ENCODE measurements at places on chromosomes 6 and 20.
A peak's percentile ranks its signal among the peaks of the same experiment; 100 is the strongest.

- DNase-seq: peak; percentile 70
Measured at GRCh38 chr6:134201716-134202115, 116.2 kb downstream of the SGK1 start.

- DNase-seq: no peak
Measured at GRCh38 chr20:44646023-44646640, 5.4 kb downstream of the ADA start.

DNA sequence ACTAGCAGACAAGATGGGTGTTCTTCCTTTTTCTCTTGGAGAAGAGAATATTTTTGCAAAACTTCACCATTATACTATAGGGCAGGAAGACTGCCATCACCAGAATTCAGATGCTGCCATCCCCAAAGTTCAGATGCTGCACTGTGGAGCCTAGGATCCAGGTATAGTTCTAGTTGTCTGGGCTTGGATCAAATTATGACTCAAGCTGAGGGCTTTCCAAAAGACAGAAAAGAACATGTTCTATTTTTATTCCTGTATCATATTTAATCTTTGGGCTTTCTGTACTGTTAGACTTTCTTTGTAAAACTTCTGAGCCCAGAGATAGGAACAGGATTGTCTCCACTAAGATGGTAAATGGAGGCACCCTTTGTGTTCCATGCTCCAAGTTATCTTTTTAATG lies 22.0 kb downstream of the FAM83B start:
- no peak for DNase-seq

GRCh38 chr6:163866192-163866591 lies 451.7 kb downstream of the QKI start:
- DNase-seq: no peak

DNA sequence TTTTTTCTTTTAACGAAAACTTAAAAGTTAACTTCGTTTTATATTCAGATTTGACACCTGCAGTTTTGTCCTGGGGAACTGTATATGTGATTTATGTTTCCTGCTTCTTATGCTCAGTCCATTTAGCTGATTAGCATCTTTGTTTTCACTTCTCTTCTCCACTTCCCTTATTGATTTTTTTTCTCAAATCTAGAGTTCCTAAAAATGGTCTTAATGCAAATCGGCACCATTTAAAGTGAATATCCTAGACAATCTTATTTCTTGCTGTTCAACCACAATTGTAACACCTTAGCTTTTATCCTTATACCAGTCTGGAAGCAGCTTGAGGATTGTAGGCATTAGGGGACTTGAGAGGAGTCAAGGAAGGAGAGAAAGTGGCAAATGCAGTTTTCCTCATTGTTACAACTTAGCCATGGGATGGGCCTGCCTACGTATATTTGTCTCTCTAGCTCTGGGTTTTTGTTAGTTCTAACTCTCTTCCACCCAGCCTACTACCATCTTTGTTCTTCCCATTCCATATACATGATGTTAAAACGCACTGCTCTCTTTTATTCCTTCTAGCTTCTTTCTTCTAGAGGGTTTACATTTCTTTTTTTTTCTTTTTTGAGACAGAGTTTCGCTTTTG lies 8.5 kb downstream of the QRSL1 start:
- no peak for DNase-seq

- DNase-seq: no peak
Measured at GRCh38 chr6:125639466-125640020, 109.9 kb upstream of the HEY2 start.

- DNase-seq: no peak
Measured at GRCh38 chr6:43669922-43670622, 17.5 kb downstream of the MRPS18A start.

GRCh38 chr6:148590883-148591282 lies 155.9 kb upstream of the UST start:
- no peak for DNase-seq

GRCh38 chr6:25472306-25472705 lies 179.7 kb upstream of the SCGN start:
- no peak for DNase-seq

GRCh38 chr6:90159452-90159851 lies 137.2 kb downstream of the BACH2 start:
- DNase-seq: no peak

DNA sequence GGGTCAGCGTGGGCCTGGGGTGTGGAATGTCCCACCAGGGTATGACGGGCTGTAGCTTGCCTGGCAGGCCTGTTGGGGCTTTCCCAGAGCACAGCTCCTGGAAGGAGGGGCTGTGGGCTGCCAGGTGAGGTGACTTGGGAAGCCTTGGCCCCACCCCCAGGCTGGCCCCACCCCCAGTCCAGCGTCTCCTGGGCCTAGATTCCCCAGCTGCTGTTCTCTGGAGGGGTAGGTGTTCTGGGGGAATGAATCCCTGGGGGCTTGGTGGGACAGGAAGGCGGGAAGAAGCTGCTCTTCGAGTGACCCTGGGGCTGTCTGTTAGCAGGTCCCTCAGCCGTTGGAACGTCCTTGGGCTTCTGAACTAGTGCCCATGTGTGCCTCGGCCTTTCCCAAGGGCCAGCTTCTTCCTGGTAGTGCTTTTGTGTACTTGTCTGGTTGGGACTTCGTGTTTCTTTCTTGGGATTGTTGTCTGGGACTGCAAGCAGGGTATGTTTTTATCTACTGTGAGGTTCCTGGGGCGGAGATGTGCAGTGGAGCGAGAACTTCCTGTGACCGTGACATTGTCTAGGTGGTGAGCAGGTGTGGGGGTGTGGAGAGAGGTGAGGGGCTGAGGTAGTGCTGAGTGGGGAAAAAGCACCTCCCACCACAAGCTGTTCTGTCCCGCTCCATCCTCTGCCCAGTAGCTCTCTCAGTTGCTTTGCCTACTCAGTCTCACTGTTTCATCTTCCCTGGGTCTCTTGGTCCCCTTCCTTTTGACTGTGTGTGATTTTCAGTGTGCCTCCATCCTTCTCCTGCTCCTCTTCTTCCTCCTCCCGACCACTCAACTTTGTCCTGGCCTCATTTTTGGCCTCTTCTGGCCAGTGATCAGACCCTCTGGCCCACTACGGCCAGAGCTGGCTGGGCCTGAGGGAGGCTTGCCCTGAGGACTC lies 1.3 kb upstream of the DDR1 start:
- no peak for DNase-seq

- no peak for DNase-seq
Measured at GRCh38 chr6:156396791-156397418, 380.3 kb upstream of the ARID1B start.

DNA sequence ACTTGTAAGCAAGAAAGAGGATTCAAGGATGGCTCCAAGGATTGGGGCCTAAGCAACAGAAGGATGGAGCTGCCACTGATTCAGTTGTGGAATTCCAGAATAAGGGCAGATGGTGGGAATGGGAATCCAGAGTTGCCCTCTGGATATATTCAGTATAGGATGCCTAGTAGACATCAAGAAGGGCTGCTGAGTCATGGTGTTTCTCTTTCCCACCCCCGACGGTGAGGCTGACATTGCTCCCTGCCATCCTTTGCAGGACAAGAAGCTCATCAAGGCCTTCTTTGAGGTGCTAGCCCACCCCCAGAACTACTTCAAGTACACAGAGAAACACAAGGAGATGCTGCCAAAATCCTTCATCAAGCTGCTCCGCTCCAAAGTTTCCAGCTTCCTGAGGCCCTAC lies 11.2 kb upstream of the ZNF76 start:
- DNase-seq: peak; percentile 20

- no peak for DNase-seq
Measured at GRCh38 chr20:2691127-2691526, 1.5 kb upstream of the EBF4 start.

GRCh38 chr20:43220612-43221011 lies 30.9 kb upstream of the PTPRT start:
- DNase-seq: peak; percentile 1

DNA sequence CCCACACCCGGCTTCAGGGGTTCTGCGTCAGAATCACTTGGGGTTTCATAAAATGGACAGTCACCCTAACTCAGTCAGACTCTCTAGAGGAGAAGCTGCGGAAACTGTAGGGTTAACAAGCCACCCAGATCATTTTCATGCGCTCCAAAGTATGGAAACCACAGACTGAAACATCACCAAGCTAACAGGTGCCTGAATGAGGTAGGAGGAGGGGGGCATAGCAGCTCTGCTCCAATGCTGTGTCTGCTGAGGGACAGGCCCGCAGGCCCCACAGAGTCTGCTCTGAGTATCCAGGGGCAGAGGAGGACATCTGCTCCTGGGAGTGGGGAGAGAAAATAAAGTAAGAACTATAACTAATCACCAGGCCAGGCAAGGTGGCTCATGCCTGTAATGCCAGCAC lies 97.1 kb upstream of the AKAP12 start:
- DNase-seq: no peak

GRCh38 chr20:37520419-37520955 lies 563 bp upstream of the NNAT start:
- no peak for DNase-seq

GRCh38 chr6:86937219-86938079 lies at the start of gene HTR1E:
HTR1E (plus strand) TSS chr6:86937528; CDS start chr6:87015335, 77,807 bp downstream.
- DNase-seq: peak; percentile 5

- no peak for DNase-seq
Measured at GRCh38 chr20:33235696-33236095, at the start of gene BPIFA1. BPIFA1 (plus strand) TSS chr20:33235996; CDS start chr20:33237712, 1,716 bp downstream.

GRCh38 chr6:68169922-68170321 lies 465.2 kb upstream of the ADGRB3 start:
- DNase-seq: no peak

- no peak for DNase-seq
Measured at GRCh38 chr20:1467082-1467354, 369 bp upstream of the NSFL1C start.

GRCh38 chr6:72857791-72858585 lies 236.1 kb downstream of the KCNQ5 start:
- peak; percentile 77 for DNase-seq

GRCh38 chr6:32974541-32975308 lies 6.3 kb downstream of the BRD2 start:
- DNase-seq: no peak

DNA sequence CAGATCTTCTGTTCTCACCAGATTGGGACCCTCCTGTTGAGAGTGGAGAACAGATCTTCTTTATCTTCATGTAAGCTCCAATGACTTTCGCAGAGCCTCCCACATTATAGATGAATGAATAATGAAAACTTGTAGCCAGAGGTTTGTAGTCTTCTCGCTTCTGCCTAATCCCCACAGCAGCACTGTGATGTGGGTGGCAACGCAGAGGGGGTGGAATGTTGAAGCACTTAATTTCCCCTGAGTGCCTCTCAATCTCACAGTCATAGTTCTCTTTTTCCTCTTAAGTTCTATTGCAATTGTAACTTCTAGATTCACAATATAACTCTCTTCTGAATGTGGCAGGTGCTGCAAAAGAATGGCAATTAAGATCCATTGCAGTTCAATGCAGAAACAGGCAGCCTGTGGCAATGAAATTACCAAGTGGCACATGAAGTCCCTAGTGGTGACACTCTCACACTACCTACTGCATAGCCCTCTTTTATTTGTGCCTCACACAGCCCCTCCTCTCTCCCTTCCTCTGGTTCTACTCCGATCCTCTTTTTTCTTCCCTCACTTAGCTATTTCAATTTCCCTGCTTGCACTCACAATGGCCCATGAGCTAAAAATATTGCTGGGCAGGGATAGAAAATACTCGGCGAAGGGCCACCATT lies 281.9 kb downstream of the UBE3D start:
- no peak for DNase-seq

GRCh38 chr6:75306064-75306463 lies 21.5 kb upstream of the TMEM30A start:
- peak; percentile 12 for DNase-seq

- peak; percentile 78 for DNase-seq
Measured at GRCh38 chr6:54802775-54803634, 43.6 kb upstream of the FAM83B start.

GRCh38 chr20:31689141-31689540 lies 33.5 kb downstream of the BCL2L1 start:
- no peak for DNase-seq

DNA sequence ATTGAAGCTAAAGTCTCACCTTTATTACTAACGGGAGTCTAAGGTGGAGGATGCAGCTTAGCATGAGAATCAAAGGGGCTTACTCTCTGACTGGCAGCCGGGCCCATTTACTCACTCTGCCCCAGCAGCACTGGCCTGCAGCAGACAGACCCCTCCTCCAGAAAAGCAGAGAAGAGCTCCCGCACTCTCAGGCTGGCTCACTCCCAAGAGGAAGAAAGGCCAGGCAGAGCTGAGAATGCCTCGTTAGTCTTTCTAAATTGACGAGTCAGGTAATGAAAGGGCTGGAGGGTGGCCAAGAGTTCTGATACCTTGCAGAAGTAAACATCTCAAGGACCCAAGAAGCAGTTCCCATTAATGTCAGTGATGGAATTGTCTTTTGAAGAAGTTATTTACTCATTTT lies 44.5 kb upstream of the IL20RA start:
- DNase-seq: no peak

GRCh38 chr6:141922898-141923297 lies 209.8 kb upstream of the GJE1 start:
- no peak for DNase-seq

- no peak for DNase-seq
Measured at GRCh38 chr6:111367393-111368088, 115.5 kb downstream of the REV3L start.

DNA sequence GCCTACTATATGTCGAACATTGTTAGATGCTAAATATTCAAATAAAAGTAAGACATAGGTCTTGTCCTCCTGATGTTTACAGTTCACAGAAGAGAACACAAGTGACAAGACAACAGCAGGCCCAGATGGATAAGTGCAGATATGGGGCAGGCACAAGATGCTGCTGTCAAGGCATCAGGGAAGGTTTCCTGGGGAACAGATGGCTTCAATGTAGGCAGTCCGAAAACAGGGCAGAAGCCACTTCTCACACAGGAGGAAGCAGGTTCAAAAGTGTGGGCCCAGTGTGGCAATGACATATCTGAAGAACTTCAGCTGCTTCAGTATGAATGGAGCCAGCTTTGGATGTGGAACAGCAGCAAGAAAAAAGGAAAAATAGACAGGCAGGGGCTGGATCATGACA lies 32.5 kb downstream of the HLA-DPB1 start:
- no peak for DNase-seq

DNA sequence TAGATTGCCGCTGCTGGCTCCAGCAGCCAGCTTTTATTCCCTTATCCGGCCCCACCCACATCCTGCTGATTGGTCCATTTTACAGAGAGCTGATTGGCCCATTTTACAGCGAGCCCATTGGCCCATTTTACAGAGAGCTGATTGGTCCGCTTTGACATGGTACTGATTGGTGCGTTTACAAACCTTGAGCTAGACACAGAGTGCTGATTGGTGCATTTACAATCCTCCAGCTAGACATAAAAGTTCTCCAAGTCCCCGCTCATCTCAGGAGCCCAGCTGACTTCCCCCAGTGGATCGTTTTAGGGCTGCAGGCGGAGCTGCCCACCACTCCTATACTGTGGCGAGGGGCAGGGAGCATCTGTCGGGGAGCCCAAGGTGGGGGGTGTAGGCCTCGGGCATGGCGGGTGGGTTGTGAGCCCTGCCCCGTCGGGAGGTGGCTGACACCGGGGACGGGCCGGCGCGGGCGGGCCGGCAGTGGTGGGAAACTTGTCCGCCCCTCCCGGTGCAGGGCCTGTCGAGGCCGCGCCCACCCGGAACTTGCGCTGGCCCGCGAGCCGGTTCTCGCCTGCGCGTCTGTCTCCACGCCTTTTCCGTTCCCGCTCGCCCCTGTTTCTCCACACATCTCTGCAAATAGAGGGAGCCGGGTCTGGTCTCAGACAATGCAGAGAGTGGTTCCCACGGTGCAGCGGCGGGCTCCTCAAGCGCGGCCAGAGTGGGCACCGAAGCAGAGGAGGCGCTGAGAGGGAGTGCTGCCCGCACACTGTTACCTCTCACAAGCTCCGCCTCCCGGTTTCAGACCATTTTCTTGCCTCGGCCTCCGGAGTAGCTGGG lies 86.1 kb upstream of the STMND1 start:
- no peak for DNase-seq

GRCh38 chr6:148109732-148110131 lies 232.9 kb upstream of the SASH1 start:
- DNase-seq: peak; percentile 1

Measured in amniotic epithelial cell (primary cell).